ENCODE measurements at places on chromosomes 2 and 18. TPM values are rescaled to one million over a fixed set of nuclear protein-coding genes. Genes with fewer than 3 reads are reported as not detected.
A peak's percentile ranks its signal among the peaks of the same experiment; 100 is the strongest.

DNA sequence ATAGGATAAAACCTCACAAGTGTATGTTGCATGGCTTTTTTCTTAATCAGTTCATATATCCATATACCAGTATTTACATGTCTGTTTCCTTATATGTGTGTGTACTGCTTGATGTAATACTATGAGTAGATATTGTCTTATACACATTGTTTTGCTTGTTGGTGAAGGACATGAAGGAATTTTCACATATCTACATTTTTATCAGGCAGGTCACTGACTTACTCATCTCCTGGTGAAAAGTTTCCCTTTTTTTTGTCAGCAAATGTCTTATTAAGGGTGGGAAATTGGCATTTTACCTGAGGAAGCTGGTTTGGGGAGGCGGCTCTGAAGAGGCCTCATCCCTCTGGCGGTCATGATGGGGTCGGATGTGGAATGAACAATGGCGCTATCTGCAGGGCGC, 61.4 kb upstream of the LYPD1 start:
- DNase-seq, result no peak

GRCh38 chr18:3726238-3726951, 276.4 kb downstream of the TGIF1 start:
- no peak for DNase-seq

DNA sequence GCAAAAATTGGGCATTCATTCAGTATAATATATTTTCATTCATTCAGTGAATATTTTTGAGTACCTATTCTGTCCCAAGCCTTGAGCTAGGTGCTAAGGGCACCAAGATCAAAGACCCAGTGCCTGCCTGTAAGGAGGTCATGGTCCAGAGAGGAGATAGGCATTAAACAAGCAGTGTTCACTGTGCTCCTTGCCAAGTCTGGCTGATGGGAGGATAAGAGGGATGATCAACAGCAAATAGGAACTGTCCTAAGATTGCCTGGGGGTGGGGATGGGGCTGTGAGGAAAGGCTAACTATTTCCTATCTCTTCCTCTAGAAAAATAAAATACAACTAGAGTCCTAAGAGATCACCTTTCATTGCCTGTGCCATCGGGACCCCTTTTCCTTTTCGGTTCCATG, 60.4 kb downstream of the SETBP1 start:
- no peak for DNase-seq

- no peak for DNase-seq
Observed at GRCh38 chr2:26809876-26810577, 24.2 kb downstream of the CENPA start.

- no peak for DNase-seq
Observed at GRCh38 chr2:40144022-40144421, 307.9 kb downstream of the SLC8A1 start.

- peak; percentile 84 for DNase-seq
Observed at GRCh38 chr2:2769481-2770431, 438.7 kb upstream of the MYT1L start.

GRCh38 chr2:127598711-127599110, 47.2 kb upstream of the GPR17 start:
- no peak for DNase-seq

The NETO1 gene
- total RNA-seq, result 0.68 TPM

The CYTIP gene
- 2.3 TPM for total RNA-seq

DNA sequence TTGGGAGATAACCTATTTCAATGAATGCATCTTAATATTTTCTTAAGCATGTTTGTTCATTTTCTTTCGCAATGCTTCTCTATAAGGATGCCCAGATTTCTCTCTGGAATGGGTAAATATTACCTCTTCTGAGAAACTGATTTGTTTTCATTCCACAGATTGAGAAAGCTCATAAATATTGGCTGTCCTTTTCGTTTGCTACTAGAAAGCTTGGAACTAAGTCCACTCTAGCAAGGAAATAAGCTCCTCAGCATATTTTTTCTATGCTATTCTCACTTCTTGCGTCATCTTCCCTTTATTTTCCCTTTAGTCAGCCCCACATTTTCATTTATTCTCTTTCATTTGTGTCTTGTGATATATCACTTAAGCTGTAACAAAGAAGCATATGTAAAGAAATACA, 76.3 kb downstream of the ANTXR1 start:
- no peak for DNase-seq

- DNase-seq, result no peak
Observed at GRCh38 chr18:36095936-36096519, 28.7 kb upstream of the RPRD1A start.

GRCh38 chr18:32242395-32242794, 52.6 kb downstream of the MEP1B start:
- no peak for DNase-seq

DNA sequence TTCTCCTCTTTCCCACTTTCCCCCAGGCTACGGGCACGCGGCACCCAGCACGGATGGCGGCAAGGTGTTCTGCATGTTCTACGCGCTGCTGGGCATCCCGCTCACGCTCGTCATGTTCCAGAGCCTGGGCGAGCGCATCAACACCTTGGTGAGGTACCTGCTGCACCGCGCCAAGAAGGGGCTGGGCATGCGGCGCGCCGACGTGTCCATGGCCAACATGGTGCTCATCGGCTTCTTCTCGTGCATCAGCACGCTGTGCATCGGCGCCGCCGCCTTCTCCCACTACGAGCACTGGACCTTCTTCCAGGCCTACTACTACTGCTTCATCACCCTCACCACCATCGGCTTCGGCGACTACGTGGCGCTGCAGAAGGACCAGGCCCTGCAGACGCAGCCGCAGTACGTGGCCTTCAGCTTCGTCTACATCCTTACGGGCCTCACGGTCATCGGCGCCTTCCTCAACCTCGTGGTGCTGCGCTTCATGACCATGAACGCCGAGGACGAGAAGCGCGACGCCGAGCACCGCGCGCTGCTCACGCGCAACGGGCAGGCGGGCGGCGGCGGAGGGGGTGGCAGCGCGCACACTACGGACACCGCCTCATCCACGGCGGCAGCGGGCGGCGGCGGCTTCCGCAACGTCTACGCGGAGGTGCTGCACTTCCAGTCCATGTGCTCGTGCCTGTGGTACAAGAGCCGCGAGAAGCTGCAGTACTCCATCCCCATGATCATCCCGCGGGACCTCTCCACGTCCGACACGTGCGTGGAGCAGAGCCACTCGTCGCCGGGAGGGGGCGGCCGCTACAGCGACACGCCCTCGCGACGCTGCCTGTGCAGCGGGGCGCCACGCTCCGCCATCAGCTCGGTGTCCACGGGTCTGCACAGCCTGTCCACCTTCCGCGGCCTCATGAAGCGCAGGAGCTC, 35.4 kb downstream of the KCNK3 start:
- no peak for DNase-seq

DNA sequence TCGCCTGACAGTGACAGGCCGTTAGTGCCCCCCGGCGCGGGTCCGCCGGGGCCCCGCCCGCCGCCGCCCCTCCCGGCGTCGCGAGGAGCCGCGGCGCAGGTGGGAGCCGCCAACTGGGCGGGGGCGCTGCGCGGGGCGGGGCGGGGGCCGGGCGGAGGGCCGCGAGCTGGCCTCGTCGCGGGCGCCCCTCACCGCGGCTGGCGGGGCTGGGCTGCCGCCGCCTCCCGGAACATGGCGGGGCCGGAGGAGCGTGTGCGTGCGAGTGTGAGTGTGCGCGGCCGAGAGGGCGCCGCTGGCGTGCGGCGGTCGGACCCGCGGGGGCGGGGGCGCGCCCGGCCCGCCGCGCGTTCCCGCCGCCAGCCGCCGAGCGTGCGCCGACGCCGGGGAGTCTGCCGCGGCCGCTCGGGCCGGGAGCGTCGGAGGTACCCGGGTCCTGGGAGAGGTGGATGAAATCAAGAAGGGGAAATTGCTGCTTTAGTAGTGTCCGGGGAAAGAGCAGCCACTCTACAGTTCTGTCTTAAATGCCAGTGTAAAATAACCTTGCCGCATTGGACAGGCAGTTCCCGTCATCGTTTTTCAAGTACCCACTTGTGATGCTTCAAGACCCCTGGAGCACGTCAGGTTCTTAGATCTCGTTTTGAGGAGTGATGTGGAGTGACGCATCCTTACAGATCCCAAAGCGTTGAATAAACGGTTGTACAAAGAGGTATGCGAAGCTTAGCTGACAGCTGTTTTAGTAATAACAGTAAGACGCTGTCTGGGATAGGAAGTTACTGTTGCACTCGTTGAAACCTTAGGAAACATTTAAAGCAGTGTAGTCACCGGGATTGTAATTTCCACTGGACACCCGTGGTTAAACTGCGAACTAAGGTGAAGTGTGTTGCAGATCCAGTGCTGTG, 836 bp downstream of the ANKRD12 start:
- peak; percentile 76 for DNase-seq

DNA sequence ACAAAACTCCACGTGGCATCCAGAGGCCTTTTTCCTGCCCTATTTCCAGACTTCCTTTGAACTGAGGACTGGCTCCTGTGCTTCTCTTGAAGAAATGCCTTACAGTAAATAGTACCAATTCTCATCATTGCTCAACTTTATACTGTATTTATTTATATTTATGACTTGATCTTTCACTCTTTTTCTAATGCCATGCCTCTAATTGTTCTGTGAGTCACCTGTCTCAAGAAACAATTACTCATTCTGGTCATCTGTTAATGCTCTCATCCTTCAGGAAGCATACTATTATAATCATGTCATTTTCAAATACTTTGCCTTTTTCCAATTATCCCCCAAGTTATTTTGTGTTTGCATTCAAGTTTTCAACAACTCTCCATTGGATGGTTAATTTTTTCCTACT, 85.9 kb downstream of the DCDC2C start:
- no peak for DNase-seq

GRCh38 chr2:134155134-134155533, 98.7 kb upstream of the MGAT5 start:
- no peak for DNase-seq

GRCh38 chr2:66874411-66874810, 439.5 kb downstream of the MEIS1 start:
- DNase-seq, result no peak

The ITGB6 gene
- total RNA-seq, result 1.3 TPM

GRCh38 chr2:151106805-151107506, 154.7 kb downstream of the RBM43 start:
- DNase-seq, result no peak

DNA sequence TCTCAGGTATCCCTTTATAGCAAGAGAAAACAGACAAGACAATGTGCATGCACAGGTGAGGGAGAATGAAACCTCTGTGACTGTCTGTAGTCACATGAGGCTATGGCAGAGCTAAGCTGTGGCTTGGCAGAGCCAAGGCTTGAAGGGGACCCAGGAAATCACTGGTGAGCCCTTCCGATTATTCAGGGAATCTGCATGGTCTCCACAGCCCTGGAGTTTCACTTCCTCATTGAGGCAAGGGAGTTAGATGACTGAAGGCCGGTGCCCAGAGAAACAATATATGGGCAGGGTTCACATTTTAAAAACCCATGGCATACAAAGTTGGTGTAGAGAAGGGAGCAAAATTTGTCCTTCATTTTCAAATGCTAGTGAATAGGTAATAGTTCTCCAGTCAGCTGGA, 144.4 kb upstream of the REV1 start:
- DNase-seq, result no peak

DNA sequence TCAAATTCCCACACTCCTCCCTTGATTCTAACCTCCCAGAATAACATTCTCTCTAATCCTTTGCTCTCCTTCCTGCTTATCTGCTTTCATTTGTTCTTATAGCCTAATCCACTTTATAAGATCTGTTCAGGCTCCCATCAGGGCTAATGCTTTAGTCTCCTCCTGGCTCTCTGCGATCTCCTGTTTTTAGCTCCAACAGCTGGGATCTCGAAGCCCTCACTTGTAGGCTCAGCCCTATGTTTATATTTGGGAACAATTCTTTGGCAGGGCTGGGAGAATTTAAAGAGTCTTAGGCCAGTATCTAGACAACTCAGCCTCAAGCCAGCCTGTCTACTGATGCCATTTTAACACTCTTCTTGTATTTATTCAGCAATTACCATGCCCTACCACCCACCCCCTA, 27.2 kb upstream of the RAPH1 start:
- DNase-seq, result no peak

- no peak for DNase-seq
Observed at GRCh38 chr18:75141166-75141565, 67.8 kb downstream of the PTGR3 start.

DNA sequence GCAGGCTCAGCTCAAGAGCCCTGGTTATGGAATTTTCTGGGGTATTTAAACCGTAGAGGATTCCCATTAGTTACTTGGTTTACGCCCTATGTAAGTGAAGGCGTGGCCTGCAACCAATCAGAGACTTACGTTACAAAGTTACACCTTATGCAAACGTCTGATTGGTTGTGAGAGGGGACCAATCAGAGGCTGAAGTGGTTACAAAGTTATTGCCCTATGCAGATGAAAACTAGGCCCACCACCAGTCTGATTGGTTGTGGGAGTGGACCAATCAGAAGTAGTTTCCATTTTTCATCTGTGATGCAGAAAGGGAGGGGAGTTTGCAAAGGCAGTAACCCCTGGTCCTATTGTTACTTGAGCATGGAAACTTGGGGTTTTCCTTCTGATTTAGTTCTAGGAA, 49.1 kb downstream of the DLGAP1 start:
- DNase-seq, result no peak

GRCh38 chr2:60882971-60883753, 1.8 kb downstream of the REL start:
- peak; percentile 15 for DNase-seq

The ASTL gene
- total RNA-seq, result not detected

DNA sequence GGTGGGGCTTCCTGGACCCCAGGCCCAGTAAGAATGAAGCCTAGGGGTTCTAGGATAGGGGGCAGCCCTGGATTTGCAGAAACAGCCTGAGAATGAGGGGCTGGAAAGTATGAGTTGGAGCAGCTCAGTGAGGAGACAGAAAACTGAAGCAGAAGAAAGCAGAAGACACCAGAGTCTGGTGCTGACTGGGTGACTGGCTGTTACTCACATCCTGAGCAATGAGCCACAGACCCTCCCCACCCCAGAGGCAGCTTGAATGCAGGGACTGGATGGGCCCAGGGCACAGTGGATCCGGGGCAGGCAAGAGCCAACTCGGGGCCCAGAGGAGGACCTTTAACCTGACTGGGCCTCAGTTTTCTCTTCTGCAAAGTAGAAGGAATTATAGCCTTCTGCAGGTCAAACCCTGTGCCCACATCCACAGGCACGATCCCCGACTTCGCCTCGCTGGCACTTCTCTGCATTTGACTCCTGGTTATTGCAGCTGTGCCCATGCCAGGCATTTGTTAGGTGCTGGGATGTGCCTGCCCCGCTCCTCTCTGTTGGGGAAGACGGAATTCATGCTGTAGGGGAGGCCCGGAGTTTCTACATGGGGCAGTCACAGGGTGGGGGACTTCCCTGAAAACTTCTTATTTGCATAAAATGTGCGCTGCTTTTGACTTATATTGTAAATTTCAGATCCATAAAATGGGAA, 8.5 kb downstream of the STEAP3 start:
- DNase-seq, result no peak

GRCh38 chr18:23151414-23152099, 16.3 kb downstream of the CABLES1 start:
- no peak for DNase-seq

GRCh38 chr2:74694281-74694680, 40.2 kb downstream of the SEMA4F start:
- no peak for DNase-seq
